Germinal center (tissue), 1 donor: ENCODE measurements at places on chromosomes 3 and 15.

DNA sequence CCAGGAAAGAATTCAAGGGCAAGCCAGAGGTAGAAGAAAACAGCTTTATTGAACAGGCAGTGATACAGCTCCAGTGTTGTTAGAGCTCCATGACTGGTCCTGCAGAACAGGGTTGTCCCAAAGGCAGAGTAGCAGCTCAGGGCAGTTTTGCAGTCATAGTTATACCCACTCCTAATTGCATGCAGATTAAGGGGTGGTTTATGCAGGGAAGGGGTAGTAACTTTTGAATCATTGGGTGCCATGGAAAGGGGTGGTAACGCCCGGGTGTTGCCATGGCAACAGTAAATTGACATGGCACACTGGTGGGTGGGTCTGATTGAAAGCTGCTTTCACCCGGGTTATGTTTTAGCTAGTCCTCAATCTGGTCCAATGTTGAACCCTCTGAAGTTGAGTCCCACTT, 9.7 kb upstream of the RAB6B start:
- no peak for DNase-seq

- DNase-seq: no peak
Observed at GRCh38 chr3:140388202-140388922, 289.5 kb upstream of the TRIM42 start.

DNA sequence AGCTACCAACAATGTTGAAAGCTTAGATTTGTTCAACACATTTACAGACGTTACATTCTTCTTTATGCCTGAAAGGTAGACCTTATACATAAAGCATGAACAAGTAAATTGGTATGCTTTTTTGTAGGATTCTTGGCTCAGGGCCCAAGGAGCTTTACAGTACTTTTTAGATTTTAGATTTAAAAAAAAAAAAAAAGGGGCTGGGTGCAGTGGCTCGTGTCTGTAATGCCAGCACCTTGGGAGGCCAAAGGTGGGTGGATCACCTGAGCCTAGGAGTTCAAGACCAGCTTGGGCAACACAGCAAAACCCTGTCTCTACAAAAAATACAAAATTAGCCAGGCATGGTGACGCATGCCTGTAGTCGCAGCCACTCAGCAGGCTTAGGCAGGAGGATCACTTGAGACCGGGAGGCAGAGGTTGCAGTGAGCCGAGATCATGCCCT, 39.7 kb downstream of the MEF2A start:
- no peak for DNase-seq

GRCh38 chr3:14357463-14357862, 44.9 kb upstream of the SLC6A6 start:
- DNase-seq: no peak

- DNase-seq: peak; percentile 10
Observed at GRCh38 chr3:141049681-141050080, 1.5 kb upstream of the SPSB4 start.

- no peak for DNase-seq
Observed at GRCh38 chr3:172938788-172939187, 188.3 kb downstream of the ECT2 start.

DNA sequence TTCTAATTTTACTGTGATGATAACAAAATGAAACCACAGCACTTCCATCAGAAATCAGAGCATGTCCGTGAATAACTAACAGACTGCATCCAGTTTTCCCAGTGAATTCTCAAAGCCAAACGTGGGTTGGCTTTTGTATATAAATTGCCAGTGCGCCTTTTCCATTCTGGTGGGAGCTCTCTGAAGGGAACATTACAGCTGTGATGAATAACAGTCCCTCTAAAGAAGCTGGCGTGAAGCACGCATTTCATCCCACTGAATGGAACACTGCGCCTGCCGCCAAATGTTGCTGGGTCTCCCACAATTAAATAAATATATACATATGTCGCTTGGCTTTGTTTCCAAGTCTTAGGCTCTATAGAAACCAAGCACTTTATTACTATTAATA, 113.0 kb upstream of the PFN2 start:
- no peak for DNase-seq

GRCh38 chr15:67747921-67748320, 77.4 kb upstream of the SKOR1 start:
- DNase-seq: no peak

DNA sequence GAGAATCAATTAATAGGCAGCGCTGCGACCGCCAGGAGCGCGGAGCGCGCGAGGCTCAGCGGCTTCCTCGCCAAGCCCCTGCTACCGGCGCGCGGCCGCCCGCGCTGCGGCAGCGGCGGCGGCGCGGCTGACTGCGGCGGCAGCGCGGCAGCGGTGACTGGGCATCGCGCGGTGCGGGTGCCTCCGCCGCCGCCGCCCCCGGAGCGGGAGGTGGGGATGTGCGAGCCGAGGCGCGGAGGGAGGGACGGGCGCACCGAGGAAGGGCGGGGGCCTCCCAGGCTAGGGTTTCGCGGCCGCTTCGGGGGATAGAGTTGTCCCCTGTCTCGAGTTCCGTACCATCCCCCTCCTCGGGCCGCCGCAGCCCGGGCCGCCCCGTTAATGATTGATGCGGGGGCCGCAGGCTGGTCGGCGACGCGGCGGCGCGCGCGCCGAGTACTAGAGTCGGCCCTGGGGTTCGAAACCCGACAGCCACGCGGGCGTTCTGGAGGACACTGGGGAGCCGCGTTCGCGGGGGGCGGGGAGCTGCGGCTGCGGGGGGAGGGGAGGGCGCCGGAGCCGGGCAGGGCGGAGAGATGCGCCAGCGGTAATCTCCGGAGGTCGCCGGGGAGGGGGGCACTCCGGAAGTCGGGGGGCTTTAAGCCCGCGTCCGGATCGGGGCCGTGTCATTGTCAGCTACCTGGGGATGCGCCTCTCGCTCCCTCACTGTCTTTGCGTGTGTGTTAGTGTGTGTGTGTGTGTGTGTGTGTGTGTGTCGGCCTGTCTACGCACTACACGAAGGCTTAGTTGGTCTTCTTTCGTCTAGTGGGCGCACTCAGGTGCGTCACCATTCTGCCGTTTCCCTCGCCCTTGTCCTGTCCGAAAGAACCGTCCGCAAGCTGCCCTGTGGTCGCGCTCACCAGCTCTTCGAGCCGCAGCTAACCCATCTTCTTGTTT, at the start of gene PAQR9:
TSS of gene PAQR9 (minus strand) at position 159 of the 933 bp plus-strand sequence. CDS start 338 bp downstream, outside the sequence.
- DNase-seq: peak; percentile 29

- no peak for DNase-seq
Observed at GRCh38 chr3:139561959-139562676, 22.6 kb upstream of the RBP1 start.

GRCh38 chr3:141840737-141841544, 35.5 kb upstream of the ATP1B3 start:
- DNase-seq: no peak

DNA sequence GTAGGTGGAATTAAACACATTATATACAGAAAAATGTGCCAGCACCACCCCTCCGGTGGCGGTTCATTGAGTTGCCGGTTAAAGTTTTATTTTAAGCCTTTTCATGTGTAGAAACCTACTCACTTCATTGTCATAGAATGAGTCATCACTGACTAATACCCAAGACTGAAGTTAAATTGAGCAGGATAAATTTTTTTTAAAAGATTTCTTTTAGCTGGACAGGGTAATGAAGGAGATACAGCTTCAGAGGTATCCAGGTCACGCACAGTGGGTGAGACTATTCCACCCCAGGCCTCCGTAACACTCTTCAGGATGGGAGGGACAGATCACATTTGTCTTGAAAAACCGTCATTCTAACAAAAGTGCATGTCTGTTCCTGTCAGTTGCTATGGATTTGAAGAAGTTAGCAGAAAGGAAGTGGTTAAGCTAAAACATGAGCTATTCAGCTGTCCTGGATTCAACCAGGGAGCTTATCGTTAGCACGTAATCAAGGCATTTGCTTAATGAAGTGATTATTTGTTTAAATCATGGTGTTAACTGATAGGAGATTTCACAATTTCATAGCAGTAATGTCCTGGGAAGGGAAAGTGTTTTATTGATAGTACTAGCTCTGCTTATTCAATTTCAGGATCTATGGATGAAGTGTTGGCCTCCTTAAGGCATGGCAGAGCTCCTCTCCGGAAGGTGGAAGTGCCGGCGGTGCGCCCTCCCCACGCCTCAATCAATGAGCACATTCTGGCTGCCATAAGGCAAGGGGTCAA, 23.4 kb downstream of the WHAMM start:
- DNase-seq: no peak

- DNase-seq: peak; percentile 37
Observed at GRCh38 chr3:47976135-47976732, 40.0 kb downstream of the MAP4 start.

GRCh38 chr15:84840741-84841429, 23.7 kb downstream of the ALPK3 start:
- no peak for DNase-seq

DNA sequence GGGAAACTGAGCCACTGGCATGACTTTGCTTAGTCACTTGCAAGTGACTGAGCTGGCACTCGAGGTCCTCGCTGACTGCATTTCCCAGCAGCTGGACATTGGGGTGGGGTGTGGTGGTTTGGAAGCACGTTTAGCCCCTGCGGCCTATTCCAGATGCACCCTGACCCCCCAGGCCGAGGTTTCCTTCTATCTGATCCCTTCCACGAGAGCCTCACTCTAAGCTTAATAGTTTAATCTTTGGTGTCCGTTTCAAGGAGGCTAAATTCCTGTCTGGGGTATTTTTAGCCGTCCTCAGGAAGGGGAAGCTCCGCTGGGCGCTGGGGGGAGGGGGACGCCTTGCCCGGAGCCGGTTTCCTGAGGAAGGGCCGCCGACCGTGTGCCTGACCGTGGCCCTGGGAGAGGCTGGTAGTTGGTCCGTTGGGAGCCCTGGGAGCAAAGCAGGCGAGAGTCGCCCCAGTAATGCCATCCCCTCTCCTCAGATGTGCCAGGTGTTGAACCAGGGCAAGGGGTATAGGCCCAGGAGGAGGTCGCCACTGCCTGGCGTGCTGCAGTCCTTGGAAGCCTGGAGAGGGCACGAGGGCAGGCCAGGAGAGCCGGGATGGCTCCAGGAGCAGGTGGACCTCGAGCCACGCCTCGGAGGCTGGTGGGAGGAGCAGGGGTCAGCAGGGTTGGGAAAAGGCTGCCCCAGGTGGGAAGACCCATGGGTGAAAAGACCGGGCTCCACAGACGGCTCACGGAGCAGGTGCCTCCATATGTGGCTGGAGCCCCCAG, 37.2 kb downstream of the IDH2 start:
- DNase-seq: no peak
